T-helper 9 cell (primary cell): ENCODE measurements at places on chromosomes 4 and X.

DNA sequence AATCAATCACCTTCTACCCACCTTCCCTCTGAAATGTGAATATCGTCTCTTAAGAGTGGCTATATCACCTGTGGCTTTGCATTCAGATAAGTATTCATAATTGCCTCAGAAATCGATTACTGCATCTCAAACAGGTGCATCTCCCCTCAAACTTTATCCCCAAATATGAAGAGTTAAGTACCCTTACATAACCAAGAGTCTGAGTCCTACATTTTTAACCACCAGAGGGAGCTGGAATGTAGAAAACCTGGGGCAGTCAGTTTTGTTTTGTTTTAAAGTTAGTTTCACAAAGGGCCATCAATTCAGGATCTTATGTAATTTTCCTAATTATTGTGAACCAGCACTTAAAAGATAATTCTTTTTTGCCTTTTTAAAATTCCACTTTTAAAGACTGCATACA lies 5.7 kb downstream of the TCEANC start:
- no peak for DNase-seq

GRCh38 chr4:11131491-11131890 lies 297.2 kb downstream of the HS3ST1 start:
- no peak for DNase-seq

DNA sequence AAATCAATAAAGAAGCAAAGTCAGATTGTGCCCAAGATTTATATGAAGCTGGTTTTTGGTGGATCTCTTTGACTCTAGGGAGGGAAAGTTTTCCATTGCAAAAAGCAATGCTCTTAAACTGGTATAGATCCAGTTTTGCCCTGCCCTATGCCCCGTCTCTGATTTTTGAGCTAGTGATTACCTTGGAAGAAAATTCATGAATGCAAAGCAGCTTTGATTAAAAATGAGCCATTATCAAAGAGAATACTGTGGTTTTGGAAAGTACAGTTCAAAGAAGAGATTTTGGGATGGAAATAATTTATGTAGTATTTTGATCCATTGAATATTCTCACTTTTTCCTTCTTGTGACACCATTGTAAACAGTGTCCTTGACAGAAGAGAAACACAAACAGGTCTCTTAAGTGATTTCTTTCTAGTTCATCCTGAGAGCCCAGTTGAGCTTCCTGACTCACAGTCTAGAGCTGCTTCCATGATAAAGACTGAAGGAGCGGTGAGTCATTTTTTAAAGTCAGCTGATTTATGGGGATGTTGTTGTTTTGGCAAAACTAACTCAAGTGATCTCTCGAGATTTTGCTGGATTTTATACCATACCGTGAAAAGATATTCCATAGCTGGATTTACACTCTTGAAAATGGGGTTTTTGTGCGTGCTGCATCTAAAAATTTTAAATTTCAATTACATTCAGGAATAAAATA lies 76.7 kb downstream of the AFF1 start:
- DNase-seq, result no peak

DNA sequence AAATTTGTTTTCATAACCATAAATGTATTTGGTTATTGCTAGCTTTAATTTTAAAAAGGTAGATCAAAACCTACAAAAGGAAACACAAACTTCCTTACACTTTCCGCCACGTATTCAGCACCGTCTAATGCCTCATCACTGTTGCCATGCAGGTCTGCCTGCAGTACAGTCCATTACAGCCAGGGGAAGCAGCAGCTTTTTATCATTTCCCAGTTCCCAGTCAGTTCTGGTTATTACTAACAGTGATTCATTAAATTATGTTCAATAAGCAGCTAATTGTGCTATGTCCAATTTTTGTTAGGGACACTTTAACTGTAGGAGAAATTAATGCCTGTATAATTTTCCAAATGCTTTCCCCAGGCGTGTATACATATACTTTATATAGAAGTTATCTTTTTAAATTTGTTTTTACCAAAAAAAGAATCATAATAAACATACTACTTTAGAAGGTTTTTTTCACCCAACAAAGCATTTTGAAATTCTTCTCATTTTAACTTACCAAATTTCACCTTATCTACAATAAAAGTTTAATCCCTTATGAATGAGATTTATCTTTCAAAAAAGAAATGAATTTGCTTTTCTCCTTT lies 93.3 kb downstream of the ANXA3 start:
- DNase-seq, result no peak

GRCh38 chrX:32804034-32804433 lies 407.3 kb downstream of the DMD start:
- no peak for DNase-seq

GRCh38 chr4:87938746-87939145 lies 36.8 kb upstream of the SPP1 start:
- no peak for DNase-seq

GRCh38 chrX:47900833-47901232 lies 64.1 kb downstream of the ZNF81 start:
- no peak for DNase-seq

- DNase-seq, result no peak
Observed at GRCh38 chrX:148612431-148612830, 112.0 kb downstream of the AFF2 start.

- DNase-seq, result no peak
Observed at GRCh38 chrX:23616361-23616760, 50.9 kb upstream of the PRDX4 start.

GRCh38 chrX:100379388-100379986 lies 30.6 kb downstream of the PCDH19 start:
- no peak for DNase-seq

GRCh38 chrX:134625315-134625718 lies 33.0 kb downstream of the PLAC1 start:
- no peak for DNase-seq

- no peak for DNase-seq
Observed at GRCh38 chrX:103329991-103330390, at the start of gene TCEAL7. Gene TCEAL7 (plus strand): TSS chrX:103330239. CDS start chrX:103331404, 1,165 bp downstream.

- DNase-seq, result no peak
Observed at GRCh38 chr4:10640561-10641201, 43.9 kb downstream of the CLNK start.

DNA sequence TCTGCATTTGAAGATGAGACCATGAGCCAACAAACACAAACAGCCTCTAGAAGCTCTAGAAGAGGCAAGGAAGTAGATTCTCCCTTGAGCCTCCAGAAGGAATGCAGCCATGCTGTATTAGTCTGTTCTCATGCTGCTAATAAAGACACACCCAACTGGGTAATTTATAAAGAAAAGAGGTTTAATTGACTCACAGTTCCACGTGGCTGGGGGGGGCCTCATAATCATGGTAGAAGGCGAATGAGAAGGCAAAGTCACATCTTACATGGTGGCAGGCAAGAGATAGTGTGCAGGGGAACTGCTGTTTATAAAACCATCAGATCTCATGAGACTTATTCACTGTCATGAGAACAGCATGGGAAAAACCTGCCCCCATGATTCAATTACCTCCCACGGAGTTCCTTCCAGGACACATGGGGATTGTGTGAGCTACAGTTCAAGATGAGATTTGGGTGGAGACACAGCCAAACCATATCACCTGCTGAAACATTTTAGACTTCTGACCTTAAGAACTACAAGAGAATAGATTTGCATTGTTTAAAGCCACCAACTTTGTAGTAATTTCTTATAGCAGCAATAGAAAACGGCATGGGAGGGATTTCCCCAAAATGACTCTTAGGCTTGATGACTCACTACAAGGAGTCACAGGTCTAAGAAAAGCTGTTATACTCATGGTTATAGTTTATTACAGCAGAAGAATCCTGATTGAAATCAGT lies 284.4 kb upstream of the SFRP2 start:
- no peak for DNase-seq

DNA sequence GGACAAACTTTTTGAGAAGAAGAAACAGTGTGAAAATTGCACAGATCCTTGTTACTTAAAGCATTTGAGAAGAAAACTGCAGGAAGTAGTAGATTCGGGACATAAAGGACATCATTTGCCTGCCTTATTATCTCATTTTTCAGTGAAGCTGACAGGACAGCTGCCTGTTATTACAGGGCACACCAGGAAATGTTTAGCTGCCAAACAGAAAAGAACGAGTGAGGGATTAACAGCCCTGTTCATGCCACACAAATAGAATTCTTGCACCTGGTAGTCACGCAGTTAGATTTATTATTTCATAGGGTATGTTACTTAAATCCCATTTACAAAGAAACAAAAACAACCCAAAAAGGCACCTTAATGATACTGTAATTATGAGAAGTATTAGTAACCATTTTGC lies 100.6 kb downstream of the CHIC2 start:
- DNase-seq, result no peak
